ENCODE measurements at places on chromosomes 6 and 20. TPM values are rescaled to one million over a fixed set of nuclear protein-coding genes. Genes with fewer than 3 reads are reported as not detected.

- DNase-seq = peak; percentile 96
These were observed 83.0 kb upstream of the FAM184A start for GRCh38 chr6:119161438-119161837.

DNA sequence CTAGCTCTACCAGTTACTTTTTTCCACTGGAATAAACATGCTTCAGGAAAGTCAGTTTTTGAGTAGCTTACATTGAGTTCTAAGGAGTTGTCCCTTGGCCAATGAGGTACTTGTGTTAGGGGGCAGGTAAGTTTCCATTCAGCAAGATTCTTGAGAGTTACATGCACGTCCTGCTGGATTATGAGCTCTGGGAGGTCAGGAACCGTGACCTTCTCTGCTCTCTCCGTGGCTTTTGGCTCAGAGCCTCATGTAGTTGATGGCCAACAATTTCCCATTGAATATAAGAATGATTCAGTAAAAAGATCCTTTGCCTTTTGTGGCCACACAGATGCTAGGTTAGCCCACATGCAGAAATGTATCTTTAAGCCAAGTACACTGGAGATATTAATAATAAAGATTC lies 181.8 kb upstream of the RALGAPA2 start:
- no peak for DNase-seq

- DNase-seq = no peak
These were observed 76.9 kb downstream of the SMOC2 start for GRCh38 chr6:168517742-168518347.

DNA sequence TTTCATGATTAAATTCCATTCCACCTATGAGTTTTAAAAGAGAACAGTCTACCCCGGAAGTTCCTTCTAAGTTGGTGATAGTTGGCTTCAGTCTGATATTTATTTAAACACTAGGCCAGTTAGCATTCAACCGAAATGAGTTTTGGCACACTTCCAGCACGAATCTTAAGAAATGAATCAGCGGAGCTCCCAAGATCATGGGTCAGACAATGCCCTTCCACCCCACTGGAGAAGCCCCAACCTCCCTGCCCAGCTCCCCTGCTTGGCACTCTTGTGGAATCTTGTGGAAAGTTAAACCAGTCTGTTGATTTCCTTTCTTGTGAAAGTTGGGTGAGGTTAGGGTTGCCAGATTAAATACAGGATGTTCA lies 64.3 kb downstream of the MKKS start:
- no peak for DNase-seq

DNA sequence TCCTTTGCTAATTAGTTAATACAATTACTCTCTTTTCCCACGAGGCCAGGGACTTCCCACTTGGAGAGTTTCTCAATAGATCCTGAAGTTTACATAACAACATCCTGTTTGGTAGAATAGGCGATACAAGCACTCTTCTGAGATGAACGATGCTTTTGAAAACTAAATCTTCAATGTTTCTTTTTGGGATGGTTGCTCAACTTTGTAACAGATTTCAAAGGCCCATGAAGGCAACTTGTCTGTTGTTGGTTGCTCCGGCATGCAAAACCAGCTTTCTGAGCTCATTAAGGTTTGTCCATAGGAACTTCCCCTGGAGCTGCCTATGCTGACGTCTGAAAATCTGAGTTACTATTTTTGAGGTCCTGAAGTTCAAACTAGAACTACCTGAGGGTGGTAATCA lies 25.9 kb upstream of the ROS1 start:
- no peak for DNase-seq

The SAMD10 gene
- total RNA-seq = 2.6 TPM

The MLN gene
- not detected for total RNA-seq

DNA sequence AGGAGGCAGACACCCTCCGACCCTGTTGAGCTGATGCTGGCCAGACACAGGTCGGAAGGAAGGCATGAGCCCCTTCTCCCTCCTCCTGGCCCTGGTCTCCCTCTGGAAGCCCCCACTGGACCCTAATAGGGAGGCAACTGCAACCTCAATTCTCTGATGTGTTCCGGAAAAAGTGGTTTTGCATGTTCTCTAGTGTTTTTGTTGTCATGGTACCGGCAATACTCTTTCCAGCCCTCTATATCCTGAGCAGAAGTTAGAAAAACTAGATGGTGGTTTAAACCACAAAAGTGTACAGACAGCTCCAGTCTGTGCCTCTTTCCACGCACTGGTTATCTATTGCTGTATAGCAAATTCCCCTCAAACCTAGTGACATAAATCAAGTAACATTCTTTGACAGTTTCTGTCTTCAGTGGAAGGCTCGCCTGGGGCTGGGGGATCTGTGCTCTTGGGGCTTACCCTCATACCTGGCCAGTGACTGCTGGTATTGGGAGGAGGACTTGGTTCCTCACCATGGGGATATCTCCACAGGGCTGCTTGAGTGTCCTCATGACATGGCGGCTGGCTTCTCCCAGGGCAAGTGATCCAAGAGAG lies 37.0 kb downstream of the SYTL3 start:
- DNase-seq = peak; percentile 48

The ABHD12 gene
- 24.9 TPM for total RNA-seq

DNA sequence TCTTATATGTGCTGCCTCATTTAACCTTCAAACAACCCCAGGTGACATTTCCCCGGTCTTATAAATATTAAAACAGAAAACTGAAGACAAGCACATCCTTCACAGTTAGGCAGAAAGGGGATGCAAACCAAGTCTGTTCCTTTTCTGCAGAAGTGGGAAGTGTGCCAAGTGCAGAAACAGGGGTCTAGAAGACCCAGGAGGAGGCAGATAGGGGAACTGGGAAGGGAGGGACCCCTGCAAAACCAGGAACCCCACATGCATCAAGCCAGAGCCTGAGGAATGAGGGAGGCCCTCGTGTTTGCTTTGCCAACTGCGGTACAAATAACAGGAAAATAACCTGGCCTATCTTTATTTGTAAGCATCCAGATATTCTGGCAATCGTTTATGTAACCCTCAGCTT lies 17.0 kb upstream of the CST3 start:
- no peak for DNase-seq

The RAET1L gene
- 3.3 TPM for total RNA-seq

- DNase-seq = no peak
These were observed 17.4 kb upstream of the UBE2V1 start for GRCh38 chr20:50130356-50130723.

The SSTR4 gene
- total RNA-seq = not detected

The HLA-DMB gene
- 6.6 TPM for total RNA-seq

DNA sequence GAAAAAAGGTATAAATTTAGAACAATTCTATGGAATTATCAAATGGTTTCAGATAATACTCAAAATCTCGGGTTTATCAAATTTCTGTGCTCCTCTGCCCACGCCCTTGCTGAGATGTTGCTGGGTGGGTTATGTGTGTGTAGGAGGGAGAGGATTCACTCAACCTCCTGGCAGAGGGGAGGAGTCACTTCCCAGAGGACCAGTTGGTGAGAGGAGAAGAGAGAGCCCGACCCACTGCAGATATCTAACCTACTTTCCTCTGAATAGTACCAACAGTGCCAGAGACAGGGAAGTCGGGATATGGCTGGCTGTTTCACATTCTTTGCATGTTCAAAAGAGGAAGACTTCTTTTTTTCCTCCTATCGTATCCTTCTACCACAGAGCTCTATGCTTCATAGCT lies 187.1 kb upstream of the MAN1A1 start:
- DNase-seq = no peak

DNA sequence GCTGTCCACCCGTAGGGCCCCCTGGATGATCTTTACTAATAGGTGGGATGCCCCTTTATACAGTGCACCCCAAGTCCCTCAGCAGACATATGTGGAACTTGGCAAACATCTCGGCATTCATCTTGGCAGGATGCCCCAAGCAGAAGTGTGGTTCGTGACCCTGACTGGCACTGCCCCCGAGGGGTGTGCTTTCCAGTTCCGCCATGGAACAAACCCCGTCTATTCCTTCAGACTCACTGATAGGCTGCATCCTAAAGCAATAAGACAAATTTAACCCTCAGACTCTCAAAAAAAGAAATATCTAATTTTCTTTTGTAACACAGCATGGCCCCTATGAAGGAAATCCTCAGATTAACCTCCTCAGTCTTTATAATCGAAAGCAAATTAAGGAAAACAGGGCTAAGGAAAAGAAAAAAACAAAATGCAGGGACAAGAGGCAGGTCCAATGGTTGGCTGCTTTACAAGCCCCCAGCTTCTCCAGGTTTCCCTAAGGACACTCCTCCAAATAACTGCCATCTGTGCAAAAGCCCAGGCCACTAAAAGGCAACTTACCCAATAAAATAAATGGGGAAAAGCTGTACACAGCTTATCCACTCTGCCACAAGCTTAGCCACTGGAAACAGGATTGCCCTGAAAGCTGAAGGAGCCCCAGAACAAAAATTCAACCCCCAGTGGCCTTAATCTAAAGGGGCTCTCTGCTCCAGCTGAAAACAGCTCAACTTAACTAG lies 30.5 kb upstream of the RIPK1 start:
- no peak for DNase-seq

DNA sequence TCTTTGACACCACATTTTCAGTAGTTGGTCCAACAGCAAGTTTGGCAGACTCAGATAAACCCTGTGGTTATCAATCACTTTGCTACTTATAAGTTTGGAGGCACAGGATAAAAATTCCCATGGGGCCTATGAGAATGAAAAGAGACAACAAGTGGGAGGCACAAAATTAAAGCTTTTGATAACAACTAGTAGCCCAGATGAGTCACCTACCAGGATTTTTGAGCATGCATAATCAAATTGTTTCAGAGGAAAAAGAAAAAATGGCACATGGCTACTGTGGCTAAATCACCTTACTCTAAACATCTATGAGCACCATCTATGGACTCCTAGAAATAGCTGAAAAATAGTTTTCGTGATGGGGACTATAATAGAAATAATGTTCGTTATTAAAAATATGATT lies 40.8 kb upstream of the BMP5 start:
- DNase-seq = no peak

GRCh38 chr6:17565399-17565798 lies 34.7 kb upstream of the FAM8A1 start:
- no peak for DNase-seq

DNA sequence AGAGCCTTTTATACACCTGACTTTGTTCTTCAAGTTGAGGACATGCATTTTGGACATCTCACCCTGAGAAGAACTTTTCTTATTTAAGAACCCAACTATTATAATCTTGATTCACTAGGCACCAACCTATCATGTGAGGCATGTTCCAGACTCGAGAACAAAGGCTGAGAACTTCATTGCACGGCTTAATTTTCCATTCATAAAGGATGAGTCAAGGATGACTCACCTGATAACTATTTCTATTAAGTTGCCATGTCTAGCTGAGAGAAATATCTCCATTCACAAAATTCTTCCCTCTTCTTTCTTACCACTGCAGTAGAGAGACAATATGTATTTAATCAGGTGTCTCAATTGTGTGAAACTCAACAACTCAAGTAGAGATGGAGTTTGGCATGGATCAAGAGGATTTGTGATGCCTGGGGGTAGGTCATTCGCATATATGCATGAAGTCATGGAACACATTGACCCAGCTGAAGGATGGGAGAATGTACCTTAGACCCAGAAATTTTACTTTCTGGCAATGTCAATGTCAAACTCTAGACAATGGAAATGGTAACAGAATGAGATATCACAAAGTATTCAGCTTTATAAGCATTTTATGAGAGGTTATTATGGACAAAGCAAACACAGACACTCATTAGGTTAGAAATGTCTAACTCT lies 208.7 kb upstream of the PRND start:
- no peak for DNase-seq

DNA sequence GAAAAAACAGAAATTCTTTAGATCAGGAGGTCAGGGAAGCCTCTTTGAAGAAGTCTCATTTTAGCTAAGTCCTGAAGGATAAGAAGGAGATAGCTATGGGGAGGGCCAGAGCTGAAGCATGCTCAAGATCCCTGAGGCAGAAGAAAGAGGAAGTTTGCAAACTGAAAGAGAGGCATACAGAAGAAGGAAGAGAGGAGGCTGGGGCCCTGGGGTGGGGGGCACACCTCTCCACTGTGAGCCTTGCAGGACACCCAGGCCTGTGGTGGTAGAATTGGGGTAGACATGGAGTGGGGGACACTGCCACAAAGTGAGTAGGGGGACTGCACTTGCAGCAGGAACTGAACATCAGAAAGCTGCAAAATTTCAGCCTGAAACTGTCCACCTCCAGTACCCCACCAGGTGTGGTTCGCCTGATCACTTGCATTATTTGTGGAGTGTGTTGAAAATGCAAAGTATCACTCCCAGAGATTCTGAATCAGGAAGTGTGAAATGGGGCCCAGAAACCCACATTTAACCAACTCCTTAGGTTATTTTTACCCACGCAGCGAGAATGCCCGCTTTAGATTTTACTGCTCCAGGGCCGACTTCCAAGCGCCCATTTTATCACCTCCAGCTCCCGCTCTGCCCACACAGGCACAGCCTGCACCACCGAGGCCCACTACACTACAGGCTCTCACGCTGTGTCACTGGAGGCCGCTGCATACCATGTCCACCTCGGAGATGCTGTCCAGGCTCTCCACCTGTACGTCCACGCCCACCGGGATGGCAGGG lies 44.0 kb downstream of the GABRR2 start:
- DNase-seq = no peak

DNA sequence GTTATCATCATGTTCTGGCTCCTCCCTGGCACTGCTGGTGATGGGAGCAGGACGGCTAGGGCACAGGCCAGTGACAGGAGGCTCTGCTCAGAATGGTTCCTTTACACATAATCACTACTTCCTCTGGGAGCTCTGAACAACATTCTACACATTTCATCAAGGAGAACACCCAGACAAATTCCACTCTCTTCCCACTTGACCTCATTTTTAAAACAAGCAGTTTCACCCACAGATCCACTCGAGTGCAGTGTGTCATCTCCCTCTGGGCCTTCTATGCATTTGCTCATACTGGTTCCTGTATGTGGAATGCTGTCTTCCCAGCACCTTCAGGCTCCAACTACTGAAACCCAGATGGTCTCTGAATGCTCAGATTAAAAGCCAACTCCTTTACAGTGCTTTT lies 84.8 kb downstream of the ELOVL5 start:
- no peak for DNase-seq

- DNase-seq = peak; percentile 77
These were observed 206.0 kb upstream of the MARCKS start for GRCh38 chr6:113651120-113651519.

- DNase-seq = no peak
These were observed 86.7 kb upstream of the STMND1 start for GRCh38 chr6:17015144-17015543.

The NFS1 gene
- 33.3 TPM for total RNA-seq

GRCh38 chr6:36570264-36570663 lies 23.0 kb upstream of the STK38 start:
- no peak for DNase-seq

GRCh38 chr6:25387483-25387882 lies 108.3 kb downstream of the CARMIL1 start:
- DNase-seq = no peak

- DNase-seq = no peak
These were observed 183.5 kb downstream of the DST start for GRCh38 chr6:56459030-56459805.

GRCh38 chr20:24309596-24309995 lies 159.8 kb upstream of the SYNDIG1 start:
- DNase-seq = no peak

DNA sequence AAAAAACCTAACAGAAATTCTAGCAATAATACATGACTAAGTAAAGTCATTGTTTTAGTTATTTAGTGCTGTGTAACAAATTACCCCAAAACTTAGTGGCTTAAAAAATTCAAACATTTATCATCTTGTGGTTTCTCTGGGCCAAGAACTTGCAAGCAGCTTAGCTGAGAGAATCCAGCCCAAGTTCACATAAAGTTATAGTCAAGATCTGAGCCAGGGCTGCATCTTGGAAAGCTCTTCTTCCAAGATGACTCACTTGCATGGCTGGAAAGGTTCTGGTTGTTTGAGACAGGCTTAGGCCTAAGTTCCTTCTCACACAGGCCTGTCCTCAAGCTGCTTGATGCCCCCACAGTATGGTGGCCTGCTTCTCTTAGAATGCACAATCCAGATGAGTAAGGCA lies 217.8 kb upstream of the TSHZ2 start:
- DNase-seq = no peak
